ENCODE measurements at places on chromosomes 16 and 17.

DNA sequence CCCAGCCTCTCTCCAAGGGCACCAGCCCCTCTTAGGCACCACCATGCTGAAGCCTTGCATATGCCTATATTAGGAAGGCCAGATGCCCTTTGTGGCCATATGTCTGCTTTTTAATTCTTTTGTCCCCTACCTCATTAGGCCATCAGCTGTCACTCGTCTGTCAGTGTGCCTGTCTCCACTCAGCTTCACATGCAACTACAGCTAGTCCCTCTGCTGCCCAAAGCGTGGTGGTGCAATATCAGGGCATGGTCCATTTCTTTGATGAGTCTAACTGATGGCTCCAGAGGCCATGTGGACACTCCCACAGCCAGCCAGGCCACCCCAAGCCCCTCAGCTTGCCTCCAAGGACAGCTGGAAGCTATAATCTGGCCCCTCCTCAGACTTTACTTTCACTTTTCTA lies 36.3 kb downstream of the MYO18A start:
- no peak for DNase-seq

DNA sequence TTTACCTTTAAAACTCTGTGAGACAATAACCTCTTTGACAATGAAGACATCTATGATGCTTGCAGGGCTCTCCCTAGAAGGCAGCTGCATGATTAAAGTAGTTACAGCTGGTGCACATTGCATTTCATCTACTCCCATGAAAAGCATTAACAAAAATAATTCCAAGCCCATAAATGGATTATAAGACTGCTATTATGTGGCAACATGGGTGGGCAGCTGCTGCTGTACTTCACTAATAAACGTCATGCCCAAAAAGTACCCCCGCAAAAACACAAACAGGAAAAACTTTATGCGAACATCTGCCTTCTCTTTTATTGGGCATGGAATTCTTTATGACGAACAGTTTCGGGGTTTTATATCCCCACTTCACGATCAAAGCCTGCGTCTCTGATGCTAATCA lies 224.9 kb downstream of the CA10 start:
- DNase-seq, result no peak

DNA sequence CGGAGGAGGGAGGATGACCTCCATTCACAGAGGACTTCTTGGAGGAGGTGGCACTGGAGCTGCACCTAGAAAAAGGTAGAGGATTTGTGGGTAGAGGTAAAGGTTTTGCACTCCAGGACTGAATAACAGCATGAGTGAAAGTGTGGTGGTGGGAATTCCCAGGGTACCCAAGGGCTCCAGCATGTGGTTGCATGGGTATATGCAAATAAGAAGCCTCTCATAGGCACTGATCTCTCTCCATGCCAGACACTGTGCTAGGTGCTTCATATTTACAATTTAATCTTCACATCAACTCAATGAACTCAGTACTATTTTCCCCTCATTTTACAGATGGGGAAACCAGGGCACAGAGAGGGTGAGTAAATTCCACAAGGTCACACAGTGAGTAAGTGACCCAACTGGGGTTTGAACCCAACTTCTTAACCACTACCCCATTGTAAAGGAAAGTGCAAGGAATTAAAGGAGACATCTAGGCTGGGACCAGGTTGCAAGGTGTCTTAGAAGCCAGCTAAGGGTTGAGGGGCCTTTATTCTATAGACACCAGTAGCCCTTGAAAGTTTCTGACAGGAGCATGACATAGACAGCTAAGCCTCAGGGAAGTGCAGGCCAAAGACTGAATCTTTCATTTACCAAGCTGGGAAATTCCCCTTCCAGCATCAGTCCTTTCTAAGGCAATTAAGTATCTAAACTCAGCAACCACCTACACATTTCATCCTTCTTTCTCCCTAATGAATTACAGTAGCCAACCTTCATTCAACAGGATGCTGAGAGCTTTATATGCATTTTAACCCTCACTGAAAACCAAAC lies 21.3 kb downstream of the SCNN1B start:
- DNase-seq, result no peak

DNA sequence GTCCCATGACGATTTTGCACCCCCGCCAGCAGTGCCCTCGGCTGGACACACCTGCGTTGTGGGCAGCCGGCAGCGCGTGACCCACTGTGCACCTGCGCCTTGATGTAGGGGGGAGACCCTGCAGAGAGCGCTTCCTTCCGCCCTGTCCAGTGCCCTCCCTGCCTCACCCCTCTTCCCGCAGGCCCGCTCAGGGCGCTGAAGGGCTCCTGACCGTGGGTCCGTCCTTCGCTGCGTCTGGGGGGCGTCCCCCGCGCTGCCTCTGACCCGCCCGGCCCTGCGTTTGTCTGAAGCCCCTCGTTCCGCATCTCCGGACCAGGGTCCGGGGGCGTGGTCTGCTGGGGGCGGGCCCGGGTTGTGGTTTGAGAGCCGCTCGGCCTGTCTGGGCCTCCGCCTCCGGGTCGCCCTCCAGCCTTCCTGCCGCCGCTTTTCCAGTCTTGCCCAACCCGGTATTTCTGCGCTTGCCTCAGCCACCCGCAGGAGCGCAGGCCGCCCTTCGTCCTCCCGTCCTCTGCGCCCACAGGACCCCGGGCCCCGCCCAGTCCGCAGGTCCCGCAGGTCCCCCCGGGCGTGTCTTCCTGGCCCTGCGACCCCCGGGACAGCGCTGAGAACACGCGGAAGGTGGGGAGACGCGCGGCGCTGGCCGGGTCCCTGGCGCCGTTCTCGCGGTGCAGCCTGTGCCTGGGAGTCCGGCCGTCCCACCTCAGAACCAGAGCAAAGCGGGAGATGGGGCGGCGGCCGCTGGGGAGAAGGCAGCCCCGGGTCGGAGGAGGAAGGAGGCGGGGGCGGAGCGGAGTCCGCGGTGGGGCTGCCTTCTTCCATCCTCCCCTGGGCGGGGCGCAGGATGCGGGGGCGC lies 4.0 kb upstream of the IL17C start:
- no peak for DNase-seq

DNA sequence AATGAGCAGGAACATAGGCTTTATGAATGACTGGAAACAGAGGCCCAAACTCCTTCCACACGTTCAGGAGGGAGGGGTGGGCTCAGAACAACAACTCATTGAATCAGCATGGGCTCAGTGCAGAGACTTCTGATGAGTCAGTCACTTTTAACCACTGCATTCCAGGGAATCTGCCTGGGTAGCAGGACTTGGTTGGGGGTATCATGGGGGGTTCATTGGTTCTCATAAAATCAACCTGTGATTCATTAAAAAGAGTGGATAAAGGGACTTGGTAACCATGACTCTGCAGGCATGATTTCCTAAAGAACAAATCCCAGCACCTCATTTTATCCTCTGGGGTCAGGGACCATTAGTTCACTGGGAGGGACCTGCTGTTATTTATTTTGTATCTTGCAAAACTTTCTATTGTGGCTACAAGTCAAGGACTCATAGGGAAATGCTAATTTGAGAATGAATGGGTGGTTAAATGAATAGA lies 13.8 kb downstream of the ITGB3 start:
- DNase-seq, result peak; percentile 98

- DNase-seq, result no peak
Observed at GRCh38 chr17:60314423-60314822, 77.5 kb downstream of the USP32 start.

- no peak for DNase-seq
Observed at GRCh38 chr17:14011740-14012405, 57.4 kb upstream of the COX10 start.

DNA sequence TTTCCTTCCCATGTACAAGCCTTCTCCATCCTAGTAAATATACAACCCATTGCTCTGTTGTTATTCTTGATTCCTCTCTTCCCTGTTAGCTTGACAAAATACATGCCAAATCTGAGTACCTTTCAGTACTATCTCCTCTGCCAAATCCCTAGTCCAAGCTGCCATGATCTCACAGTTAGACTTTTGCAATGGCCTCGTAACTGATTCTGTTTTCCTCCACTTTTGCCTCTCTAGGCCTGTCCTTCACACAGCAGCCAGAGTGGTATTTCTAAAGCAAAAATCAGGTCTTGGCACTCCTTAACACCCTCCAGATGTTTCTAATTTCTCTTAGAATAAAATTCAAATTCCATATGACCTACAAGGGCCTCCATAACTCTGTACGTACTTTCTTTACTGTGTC lies 153.0 kb upstream of the RBL2 start:
- DNase-seq, result no peak

DNA sequence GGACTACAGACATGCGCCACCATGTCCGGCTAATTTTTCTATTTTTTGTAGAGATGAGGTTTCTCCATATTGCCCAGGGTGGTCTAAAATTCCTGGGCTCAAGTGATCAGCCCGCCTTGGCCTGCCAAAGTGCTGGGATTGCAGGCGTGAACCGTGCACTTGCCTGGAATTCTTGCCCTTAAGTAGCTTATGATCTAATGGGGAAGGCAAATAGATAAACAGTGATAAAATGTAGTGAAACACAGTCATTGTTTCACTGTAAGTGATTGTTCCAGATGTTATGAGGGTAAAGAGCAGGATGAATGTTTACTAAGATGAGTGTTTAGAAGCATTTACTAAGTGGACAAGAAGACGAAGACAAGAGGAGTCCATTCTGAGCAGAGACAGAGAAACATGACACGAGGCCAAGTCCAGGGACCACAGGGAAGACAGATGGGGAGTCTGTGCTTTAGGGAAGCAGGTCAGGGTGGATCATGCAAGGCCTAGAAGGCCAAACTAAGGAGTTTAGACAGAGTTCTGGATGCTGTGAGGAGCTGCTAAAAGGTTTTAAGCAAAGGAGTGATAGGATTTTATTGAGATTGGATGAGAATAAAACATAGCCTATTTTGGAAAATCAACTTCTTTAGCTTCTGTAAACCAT lies 36.9 kb downstream of the YPEL2 start:
- DNase-seq, result no peak

GRCh38 chr17:14268264-14268663 lies 31.6 kb upstream of the CDRT15 start:
- DNase-seq, result no peak

GRCh38 chr16:12390644-12391043 lies 413.0 kb downstream of the CPPED1 start:
- peak; percentile 29 for DNase-seq

DNA sequence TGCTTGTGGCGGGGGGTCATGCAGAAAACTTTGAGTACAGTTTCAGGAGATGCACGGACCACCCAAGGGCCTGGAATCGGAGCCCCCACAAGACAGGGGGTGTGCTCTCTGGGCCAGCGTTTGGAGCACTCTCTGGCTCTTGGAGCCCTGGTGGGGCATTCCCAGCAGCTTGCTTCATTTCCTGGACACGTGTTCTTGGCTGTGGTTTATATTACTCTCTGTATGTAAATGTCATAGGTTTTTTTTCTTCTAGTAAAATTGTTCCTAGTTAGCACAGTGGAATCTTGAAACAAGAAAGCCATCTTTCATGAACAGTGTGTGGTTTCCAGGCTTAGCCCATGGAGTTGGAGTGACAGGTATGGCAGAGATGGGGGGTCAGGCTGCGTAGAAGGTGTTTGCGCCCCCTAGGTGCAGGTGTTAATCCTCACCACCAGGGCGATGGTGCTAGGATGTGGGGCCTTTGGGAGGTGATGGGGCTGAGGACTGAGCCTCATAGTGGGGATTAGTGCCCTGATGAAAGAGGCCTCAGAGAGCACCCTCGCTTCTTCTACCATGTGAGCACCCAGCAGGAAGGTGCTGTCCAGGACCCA lies 79.8 kb downstream of the JPH3 start:
- DNase-seq, result peak; percentile 54

DNA sequence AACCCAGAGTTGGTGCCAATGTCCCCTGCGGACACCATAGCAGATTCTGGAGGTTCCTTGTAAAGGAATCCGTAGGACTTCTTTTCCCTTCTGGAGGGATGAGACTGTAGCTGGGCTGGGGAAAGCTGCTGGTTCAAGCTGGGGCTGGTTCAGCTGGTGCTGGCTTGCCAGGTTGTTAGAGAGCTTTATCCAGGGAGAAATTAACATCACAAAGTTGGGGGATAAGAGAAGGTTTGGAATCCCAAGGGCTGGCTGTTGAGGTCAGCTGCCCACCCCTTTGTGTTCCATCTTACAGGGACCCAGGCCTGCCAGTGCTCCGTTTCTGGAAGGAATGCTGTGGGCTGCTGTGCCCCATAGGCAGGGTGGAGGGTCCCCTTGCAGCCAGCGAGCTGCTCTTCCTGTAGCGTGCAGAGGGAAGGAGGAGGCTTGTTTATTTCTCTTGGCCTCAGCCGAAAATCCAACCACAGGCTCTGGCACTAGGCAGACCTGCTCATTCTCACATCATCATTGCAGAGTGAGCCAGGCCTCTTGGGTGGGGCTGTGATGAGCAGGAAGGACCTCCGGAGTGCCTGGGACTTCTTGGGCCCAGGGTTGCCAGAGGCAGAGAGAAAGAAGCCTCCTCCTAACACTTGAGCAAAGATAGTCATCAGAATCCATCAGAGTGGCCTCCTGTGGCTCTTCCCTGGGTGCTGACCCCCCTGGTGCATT lies 251.1 kb downstream of the SEC14L1 start:
- peak; percentile 97 for DNase-seq

- DNase-seq, result no peak
Observed at GRCh38 chr16:17548825-17549224, 78.1 kb upstream of the XYLT1 start.

DNA sequence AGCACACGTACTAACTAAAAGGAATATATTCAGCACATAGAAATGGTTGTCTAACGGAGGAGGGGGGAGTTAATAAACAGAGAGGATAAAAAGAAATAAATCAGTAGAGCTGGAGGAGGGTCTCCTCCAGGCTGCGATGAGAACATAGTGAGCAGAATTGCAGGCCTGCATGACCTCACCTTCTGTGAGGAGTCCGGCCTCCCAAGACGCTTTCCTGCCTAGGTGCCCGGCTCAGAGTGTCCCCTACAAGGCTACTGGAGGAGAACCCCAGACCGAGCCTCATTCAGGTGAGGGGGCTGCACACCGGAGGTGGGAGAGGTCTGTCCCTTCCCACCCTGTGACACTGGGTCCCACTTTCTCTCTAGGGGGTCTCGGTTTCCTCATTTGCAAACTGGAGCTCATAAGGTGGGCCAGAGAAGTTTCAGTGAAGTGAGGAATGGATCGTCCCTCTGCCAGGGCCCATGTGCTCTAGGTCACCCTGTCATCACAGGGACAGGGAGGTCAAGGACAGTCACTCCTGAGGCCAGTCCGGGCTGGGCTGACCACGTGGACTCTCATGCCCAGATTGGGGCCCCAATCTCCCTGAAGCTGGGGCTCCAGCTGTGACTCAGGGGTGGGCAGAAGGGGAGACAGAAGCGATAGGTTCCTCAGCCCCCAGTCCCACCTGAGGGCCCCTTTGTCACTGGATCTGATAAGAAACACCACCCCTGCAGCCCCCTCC lies 3.3 kb upstream of the HBM start:
- DNase-seq, result no peak

GRCh38 chr17:40555296-40556190 lies 9.7 kb downstream of the CCR7 start:
- no peak for DNase-seq

DNA sequence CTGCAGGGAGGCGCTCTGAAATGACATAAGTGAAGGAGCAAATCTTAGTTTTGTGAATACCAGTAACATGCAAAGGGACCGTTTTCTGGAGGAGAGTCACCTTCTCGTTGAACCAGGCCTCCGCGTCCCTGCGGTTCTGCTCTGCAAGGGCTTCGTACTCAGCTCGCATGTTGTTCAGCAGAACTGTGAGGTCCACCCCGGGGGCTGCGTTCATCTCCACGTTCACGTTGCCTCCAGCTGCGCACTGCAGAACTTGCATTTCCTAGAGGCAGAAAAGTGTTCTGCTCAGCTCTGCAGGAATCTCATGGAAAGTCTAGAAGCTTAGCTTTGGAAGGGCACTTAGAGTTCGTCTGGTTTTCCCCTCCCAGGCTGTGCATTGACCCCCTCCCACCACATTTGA lies 4.1 kb downstream of the KRT25 start:
- DNase-seq, result no peak
